ENCODE measurements at places on chromosomes 16 and 17.

DNA sequence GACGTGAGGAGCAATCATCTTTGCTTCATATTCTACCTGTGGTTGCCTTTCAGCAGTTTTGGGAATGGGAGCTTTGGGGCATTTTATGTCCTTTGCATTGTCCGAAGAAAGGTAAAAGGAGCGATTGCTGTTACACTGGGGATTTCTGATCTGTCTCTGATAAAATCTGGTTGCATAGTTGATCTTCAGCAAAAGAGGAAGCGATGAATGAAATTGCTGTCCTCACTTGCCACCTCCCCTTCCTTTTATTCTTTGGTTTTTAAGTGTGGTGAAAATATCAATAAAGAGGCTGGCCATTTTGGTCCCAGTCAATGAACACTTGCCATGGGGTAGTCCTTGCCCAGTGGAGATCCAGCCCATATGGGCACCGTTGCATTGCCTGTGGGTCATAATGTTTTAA, 236.8 kb downstream of the MSI2 start:
- no peak for DNase-seq

- DNase-seq, result peak; percentile 66
Observed at GRCh38 chr17:58083491-58084316, 485 bp downstream of the DYNLL2 start.

DNA sequence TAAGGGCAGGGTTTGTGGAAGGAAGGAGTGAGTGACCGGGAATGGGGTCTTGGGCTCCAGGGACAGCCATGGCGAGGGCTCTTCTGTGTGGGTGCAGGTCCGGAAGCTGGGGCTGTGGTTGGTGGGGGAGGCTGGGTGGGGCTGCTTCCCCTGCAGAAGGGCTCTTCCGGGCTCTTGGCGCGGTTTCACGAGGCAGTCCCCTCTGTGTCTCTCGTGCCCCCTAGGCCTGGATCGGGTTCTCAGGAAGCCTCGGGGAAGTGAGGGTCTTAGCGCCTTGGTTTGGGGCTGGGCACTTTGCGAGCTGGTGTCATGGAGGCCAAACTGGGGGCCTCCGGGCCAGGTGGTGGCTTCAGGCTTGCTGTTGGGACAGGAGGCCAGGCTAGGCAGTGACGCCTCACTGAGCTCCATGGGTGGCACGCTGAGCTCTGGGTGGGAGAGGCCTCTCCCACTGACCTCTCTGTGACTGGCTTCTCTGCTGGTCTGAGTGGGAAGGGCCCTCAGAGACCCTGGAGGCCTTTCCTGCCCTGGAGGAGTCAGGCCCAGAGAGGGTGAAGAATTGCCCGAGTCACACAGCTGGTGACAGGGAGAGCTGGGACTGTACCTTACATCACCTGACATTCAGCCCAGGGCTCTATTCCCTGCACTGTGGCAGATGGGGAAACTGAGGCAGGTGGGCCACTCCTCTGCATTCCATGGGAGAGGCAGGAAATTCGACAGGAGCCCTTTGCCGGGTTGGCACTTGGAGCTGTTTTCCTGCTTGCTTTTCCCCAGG, 8.2 kb downstream of the ADCY7 start:
- peak; percentile 42 for DNase-seq

DNA sequence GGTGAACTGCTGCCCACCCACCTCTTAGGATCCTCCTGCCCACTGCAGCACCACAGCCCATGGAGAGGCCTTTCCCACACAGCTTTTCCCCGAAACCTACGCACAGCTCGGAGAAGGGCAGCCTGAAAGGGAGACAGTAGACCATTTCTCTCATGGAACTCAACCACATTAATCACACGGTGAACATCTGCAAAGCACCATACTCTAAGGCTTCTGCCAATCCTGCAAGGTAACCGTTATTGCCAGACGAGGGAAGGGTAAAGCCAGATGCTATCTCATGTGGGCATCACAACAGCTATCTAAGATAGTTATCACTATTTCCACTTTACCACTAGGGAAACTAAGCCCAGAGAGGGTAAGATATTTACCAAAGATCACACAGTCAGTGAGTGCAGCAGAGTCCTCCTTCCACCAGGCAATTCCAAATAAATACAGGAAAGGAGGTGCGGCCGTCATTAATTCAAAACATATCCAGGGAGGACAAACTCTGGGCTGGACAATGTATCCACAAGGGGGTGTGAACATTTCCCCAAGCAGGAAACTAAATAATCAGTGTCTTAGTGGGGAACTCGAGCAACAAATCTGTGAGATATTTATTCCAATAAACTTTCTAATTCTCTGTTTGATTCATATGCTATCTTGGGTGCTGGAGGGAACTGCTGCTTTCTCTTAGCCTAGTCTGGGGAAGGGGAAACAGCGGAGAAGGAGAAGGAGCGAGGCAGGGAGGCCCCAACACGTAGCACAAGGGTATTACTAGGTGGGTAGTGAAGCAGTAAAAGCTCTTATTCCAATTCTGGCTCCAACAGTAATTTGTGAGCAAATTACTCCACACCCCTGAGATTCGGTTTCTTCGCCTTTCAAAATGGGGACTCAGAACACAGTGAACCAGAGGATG, 723 bp downstream of the TMEM186 start:
- no peak for DNase-seq

GRCh38 chr17:36931697-36932382, 5.4 kb upstream of the LHX1 start:
- no peak for DNase-seq

- DNase-seq, result no peak
Observed at GRCh38 chr16:11976850-11977375, 379 bp downstream of the SNX29 start.

- DNase-seq, result no peak
Observed at GRCh38 chr16:78092758-78093157, 6.7 kb upstream of the WWOX start.

- DNase-seq, result no peak
Observed at GRCh38 chr16:65743558-65743957, 621.7 kb upstream of the CDH11 start.

DNA sequence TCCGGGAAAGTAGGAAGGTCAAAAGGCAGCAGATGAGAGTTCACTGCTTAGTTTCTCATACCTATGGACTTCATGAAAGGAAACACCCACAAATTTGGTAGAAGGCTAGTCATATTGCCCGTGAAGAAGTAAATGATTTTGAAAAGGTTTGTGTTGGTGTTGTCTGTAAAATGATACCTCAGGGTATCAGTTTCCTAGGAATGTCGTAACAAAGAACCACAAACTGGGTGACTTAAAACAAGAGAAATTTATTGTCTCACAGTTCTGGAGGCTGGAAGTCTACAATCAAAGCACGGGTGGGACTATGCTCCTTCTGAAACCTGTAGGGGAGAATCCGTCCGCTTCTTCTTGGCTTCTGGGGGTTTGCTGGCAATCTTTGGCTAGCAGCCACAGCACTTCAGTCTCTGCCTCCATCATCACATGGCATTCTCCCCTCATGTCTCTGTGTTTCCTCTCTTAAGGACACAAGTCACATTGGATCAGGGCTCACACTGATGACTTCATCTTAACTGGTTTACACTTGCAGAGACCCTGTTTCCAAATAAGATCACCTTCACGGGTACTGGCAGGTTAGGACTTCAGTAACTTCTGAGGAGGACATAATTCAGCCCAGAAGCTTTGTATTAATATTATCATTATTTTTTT, 2.0 kb upstream of the NAE1 start:
- no peak for DNase-seq

DNA sequence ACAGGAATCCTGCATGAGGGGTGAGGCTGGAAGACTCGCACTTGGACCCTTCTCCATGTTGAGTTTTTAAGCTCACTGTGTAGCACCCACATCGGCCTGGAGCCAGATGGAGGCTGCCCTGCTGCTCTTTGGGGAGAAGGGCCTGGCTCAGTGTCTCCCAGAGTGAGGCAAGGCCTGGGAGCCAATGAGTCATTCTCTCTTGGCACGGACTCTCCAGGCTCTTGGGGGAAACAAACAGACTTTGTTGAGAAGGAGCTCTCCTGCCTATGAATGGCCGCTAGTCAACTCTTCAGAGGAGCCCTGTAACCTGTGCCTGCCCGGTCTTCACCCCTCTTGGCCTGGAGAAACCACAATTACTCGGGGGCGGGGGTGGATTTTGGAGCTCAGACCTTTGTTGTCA, 50.8 kb upstream of the MAF start:
- no peak for DNase-seq

GRCh38 chr16:68834550-68834949, 8.8 kb upstream of the TANGO6 start:
- DNase-seq, result no peak

DNA sequence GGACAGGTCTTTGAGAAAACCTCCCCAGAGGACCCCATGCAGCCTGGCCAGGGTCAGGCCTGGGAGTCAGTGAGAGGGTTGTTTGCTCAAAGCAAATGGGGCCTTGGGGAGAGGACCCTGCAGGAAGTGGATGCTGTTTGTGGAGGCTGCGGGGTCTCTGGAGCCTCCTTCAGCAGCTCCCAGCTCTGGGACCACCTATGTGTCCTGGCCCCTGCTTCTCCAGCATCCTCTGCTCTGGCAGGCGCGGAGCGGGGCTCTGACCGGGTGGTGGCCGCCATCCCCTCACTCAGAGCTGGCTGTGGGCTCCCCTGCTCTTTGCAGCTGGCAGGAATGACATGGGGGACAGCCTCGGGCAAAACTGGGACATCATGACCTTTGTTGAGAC, 29.8 kb upstream of the CIBAR2 start:
- no peak for DNase-seq

GRCh38 chr17:55434721-55435120, 13.1 kb upstream of the MMD start:
- peak; percentile 24 for DNase-seq

GRCh38 chr17:61761827-61762226, 101.5 kb downstream of the BRIP1 start:
- DNase-seq, result no peak

- no peak for DNase-seq
Observed at GRCh38 chr17:74408815-74409214, 23.1 kb upstream of the GPRC5C start.

DNA sequence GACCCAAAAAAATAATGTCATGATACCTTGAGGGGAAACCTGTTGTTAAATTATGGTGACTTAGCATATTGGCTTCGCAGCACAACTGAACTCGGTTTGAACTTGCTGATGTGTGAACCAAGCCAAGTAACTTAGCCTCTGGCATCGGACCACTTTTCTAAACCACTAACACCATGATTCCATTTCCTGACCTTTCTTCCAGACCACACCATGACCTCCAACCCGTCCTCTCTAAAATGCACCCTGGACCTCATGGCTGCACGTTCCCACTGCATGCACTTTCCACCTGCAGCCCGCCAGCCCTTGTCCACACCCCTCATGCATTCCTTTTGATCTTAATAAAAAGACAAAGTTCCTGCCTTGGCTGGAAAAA, 29.3 kb downstream of the DYNLRB2 start:
- DNase-seq, result no peak

DNA sequence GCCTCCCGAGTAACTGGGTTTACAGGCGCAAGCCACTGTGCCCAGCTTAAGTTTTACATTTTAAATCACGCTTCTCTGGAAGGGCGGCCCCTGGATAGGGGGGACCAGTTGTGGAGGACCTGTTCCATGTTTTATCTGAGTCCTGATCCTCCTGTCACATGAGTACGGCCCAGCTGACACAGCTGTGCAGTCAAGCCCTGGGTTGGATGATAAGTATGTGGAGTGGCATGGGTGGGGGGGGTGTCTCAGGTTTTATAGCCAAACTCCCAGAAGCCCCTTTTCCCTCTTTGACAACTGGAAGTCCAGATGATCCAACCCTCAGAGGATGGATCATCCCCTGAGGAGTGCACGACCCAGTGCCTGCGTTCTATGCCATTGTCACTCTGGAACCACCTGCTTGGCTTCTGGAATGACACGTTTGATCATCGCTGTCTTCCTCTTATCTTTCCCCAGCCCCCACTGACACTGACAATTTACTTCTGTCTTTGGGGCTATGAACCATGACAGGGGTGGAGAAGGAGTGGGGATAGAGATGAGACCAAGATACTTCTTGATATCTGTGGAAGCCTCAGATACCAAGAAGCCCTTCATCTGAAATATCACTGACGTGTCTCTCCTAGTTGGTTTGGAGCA, 191.2 kb downstream of the MSI2 start:
- no peak for DNase-seq

DNA sequence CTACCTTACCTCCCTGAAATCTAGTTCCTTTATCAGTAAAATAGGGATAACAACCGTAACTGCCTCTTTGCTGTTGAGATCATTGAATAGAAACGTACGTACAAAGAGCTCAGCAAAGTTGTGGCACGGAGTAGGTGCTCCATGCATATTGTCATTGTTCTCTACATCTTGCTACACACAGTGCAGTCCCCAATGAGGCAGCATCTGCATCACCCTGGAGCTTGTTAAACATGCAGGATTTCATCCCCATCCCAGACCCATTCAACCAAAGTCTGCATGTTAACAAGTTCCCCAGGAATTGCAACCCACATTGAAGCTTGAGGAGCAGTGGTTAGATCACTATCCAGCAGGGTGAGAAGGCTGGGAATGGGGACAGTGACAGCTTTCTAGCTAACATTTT, 33.7 kb upstream of the CCL2 start:
- DNase-seq, result no peak

GRCh38 chr16:14013571-14014283, 57.4 kb upstream of the MRTFB start:
- no peak for DNase-seq

GRCh38 chr16:28317040-28317880, 24.9 kb downstream of the SBK1 start:
- DNase-seq, result peak; percentile 80

DNA sequence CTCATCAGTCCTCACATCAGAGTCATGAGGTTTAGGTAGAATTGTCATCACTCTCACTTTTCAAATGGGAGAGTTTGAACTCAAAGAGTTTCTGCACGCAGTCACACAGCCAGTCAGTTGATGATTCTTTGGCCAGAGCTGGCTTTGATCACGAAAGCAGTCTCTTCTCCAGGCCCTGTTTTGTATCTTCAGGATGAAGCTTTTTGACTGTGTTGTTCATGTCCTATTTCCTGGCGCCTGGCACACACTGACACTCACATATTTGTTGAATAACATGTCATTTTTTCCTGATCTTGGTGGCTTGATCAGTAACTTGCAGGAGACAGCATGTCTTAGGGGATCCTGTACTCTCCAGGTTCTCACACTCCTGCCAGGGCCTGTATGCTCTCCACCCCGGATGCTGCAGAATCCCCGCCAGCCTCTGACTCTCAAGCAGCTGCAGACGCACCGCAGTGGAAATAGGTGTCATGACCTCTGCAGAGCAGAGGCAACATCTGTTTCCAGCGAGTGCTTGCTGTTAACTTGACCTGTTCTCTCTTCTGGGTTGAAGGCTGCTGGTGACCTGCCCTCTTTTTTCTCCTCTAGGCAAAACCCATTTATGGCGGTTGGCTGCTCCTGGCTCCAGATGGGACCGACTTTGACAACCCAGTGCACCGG, 33.0 kb downstream of the MPRIP start:
- no peak for DNase-seq

DNA sequence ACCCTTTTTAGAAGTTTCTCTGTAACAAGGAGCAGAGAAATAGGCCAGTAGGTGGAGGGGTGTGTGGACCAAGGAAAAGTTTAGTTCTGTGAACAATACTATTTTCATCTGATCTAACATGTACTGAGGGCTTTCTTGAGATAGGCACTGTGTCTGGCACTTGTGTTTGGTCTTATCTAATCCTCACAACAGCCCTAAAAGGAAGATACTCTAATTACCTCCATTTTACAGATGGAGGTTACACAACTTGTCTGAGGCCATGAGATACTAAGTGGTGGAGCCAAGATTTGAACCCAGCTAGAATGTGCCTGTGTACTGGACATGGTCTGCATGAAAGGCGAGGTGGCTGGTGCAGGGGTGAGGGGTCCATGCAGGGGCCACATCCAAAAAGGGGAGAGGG, 4.5 kb downstream of the TNFSF12 start:
- DNase-seq, result no peak

- no peak for DNase-seq
Observed at GRCh38 chr17:83046448-83047181, 32.8 kb upstream of the METRNL start.

Data from stimulated activated CD4-positive, alpha-beta T cell treated with anti-CD3 and anti-CD28 coated beads, Interleukin-4, amount 100 ng/mL, for 24 hours (primary cell).